Activated naive CD4-positive, alpha-beta T cell treated with anti-CD3 and anti-CD28 coated beads, Interleukin-2, amount 50 U/mL, for 72 hours (primary cell): ENCODE measurements at places on chromosomes 3 and 15. TPM values are rescaled to one million over a fixed set of nuclear protein-coding genes. Genes with fewer than 3 reads are reported as not detected.

DNA sequence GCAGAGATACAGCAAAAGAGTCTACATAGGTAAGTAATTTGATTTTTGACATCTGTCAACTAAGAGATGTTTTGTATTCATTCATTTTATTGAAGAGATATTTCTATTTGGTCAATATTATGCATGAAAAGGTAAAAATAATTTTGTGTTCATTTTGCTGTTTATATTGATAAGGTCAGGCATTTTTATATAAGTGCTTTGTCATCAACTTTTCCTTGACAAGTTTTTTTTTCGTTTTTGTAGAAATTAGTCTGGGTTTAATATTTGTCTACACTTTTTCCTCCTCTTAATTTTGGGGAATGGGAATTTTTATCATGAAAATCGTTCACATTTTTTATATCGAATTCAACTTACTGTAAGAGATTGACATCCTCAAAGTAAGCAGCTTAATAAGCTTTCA is 67.7 kb downstream of the STT3B start:
- DNase-seq = no peak

DNA sequence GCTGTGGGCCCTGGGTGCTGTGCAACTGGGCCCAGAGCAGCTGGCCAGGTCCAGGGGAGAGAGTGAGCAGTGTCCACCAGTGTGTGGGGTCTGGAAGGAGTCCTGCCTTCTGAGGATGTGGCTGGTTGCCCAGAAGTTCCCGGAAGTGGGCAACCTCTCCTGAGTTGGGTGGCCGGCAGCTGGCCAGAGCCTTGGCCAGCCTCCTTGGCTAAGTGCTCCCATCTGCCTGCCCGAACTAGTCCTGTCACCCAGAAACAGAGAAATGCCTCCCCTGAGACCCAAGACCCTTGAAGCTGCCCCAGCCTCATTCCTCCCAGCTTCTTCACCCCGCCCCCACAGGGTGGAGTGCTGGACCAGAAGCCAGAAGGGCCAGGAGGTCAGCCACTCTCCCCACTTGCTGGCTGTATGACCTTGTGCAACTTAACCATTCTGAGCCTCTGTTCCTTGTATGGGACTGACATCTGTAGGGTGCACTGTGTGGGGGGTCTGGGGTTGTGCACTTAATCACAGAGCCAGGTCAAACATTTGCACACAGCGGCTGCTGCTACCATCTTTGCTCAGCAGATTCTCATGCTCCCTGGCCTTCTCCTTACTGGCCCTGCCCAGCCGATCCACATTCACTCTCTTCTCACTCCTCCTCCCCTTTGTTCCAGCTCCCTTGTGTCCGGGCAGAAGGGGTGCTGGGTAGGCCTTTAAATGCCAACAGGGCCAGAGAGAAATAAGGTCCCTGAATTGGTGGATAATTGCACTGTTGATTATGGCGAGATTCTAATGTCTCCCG is 7.5 kb upstream of the ALAS1 start:
- DNase-seq = no peak

CLRN1 gene
- not detected for total RNA-seq

GRCh38 chr15:90425726-90426346 is 37.8 kb downstream of the IQGAP1 start:
- DNase-seq = no peak
